ENCODE measurements at places on chromosomes 3 and 15.

GRCh38 chr15:68822818-68823217, 2.1 kb upstream of the ANP32A start:
- DNase-seq, result no peak

DNA sequence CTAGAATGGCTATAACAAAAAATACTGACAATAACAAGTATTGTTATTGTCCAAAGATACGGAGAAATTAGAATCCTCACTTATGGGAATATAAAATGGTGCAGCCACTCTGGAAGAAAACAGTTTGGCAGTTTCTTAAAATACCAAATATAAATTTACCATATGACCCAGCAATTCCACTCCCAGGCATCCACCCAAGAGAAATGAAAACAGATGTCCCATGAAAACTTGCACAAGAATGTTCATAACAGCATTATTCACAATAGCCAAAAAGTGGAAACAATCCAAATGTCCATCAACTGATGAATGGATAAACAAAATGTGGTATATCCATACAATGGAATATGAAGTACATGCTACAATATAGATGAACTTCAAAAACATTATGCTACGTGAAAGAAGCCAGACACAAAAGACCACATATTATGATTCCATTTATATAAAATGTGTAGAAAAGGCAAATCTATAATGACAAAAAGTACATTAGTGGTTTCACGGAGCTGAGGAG, 9.4 kb downstream of the AAGAB start:
- no peak for DNase-seq

- no peak for DNase-seq
Observed at GRCh38 chr3:78481050-78481449, 1286.7 kb downstream of the ROBO1 start.

DNA sequence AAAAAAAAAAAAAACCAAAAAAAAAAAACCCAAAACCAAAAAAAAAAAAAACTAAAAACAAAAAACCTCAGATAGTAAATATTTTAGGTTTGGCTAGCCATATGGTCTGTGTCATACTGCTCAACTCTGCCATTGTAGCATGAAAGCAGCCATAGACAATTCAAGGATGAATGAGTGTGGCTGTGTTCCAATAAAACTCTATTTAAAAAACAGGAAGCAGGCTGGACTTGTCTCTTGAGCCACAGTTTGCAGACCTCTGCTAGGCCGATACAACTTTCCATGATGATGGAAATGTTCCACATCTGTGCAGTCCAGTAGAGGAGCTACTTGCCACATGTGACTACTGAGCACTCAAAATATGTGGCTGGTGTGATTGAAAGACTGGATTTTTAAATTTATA, 11.1 kb downstream of the EFCAB12 start:
- no peak for DNase-seq

Measured in stimulated activated CD4-positive, alpha-beta T cell treated with anti-CD3 and anti-CD28 coated beads, Interleukin-2, amount 100 ng/mL, for 48 hours (primary cell).